ENCODE measurements at places on chromosomes 2 and 18.
A peak's percentile ranks its signal among the peaks of the same experiment; 100 is the strongest.

GRCh38 chr2:228253752-228254151, 72.3 kb upstream of the SPHKAP start:
- no peak for DNase-seq

- DNase-seq = no peak
These were observed 66.4 kb downstream of the BABAM2 start for GRCh38 chr2:27956888-27957287.

GRCh38 chr2:184814421-184814820, 216.1 kb downstream of the ZNF804A start:
- DNase-seq = peak; percentile 42

DNA sequence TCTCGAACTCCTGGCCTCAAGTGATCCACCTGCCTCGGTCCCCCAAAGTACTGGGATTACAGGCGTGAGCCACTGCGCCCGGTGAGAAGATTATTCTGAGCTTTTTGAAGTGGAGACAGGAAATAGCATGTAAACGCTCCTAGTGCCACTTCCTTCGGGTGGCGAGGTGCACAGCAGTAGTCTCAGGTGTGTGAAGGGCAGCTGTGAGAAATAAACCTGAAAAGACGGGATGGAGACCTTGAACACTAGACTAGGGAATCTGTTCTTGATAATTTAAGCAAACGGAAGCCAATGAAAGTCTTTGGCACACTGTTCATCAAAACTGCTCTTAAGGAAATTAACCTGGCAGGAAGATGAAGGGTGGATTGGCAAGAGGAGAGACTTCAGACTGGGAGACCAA, 439 bp upstream of the PLEKHH2 start:
- DNase-seq = no peak

GRCh38 chr2:180890781-180891180, 89.6 kb upstream of the UBE2E3 start:
- DNase-seq = no peak

DNA sequence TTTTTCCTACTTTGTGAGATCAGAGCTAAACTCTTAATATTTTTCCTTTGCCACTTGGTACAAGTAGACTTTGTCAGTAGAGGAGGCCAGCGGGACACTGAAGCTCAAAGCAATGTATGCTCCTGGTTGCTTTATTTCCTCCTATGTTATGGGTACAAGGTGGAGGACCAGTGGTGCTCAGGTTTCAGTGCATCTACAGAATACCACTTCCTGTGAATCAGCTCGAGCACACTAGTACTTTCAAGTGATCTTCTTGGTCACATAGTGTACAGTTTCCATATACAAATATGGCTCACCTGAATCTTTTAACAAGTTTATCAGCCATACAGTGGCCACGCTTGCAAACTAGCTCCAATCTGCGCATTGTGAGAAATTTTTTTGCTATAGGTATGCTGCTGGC, 1674.8 kb upstream of the TMEFF2 start:
- DNase-seq = no peak

GRCh38 chr2:85713836-85714235, 19.7 kb downstream of the GNLY start:
- DNase-seq = no peak

GRCh38 chr2:238438856-238439849, 12.4 kb downstream of the ASB1 start:
- no peak for DNase-seq

GRCh38 chr2:18540872-18541271, 19.6 kb downstream of the RDH14 start:
- DNase-seq = no peak

DNA sequence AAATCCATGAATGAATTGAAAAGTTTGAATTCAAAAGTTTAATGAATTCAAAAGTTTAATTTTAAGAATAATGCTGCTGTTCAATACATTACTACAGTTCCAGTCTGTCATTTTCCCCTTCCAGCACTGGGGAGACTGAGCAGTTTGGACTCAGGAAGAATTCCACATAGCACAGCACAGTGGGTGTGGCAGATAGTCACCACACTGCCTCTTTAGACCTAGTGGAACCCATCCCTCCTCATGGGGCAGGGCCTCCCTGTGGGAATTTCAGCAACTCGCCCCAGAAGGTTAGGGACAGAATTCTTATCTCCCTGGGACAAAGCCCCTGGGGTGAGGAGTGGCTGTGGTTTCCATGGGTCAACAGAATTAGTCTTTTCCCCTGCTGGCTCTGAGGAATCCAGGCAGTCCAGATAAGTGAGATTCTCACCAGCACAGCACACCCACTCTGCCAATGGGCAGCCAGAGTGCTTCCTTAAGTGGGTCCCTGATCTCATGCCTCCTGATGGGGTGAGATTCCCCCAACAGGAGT, 442.0 kb upstream of the SYT4 start:
- no peak for DNase-seq

DNA sequence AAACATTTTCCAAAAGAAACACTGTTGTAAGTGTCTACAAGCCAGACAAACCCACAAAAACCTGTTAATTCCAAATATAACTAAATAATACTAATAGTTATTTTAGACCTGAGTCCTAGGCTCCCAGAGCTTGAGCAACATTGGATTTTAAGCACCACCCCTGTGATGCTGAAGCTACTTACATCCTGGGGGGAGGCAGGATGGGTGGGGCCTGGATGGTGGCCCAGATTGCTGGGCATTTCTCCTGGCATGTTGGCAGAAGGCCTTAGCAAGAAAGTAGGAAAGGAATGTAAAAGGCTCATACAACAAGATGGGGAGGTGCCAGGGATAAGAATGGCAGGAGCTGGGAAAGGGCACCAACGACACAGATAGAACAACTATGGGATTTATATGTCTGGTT, 50.7 kb upstream of the OTX1 start:
- DNase-seq = no peak

- no peak for DNase-seq
These were observed 23.2 kb downstream of the HJURP start for GRCh38 chr2:233831011-233831721.

- no peak for DNase-seq
These were observed 42.7 kb upstream of the ODC1 start for GRCh38 chr2:10490806-10491291.

DNA sequence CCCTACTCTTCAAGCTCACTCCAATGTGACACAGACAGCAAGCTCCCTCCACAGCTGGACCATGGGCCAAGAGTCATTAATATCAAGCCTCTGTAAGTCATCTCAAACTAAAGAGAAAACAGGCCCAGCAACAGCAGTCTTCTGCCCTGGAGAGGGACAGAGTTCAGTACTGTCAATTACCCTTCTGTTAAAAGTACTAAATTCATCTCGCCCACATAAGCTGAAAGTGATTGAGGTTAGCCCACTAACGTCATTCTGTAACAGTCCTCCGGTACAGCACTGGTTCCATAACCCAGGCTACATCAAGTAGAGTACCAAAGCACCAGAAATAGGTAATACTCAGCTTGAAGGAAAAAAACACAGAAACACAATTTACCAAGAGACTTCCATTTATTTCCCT, 25.9 kb downstream of the THADA start:
- DNase-seq = no peak

DNA sequence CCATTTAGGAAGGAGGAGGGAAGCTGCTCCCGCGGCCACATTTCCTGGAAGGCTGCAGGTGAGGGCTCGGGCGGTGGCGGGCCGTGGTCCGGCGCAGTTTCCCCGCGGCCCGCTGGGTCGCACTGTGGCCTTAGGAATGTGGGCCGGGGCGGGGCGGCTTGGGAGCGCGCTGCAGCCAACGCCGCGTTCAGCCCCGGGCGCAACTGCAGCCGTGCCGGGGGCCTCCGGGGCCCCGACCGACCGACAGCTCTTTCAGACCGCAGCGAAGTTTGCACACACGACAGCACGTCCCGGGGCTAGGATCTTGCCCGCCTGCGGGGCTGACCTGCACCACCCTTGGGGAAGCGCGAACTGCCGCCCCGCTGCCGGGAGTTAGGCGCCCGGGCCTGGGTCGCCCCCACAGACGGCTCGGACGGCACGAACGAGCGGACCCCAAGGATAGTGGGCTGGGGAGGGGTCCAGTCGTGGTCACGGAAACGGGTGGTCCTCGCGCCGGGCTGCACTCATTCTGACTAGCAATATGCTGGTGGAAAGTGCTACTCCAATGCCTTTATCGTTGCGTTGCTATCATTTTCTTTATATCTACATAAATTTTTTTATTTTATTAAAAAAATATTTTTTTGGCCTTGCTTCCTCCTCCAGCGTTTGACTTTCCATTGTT, 69.9 kb upstream of the DLX2 start:
- peak; percentile 73 for DNase-seq

GRCh38 chr2:227781841-227782240, 31.8 kb upstream of the CCL20 start:
- DNase-seq = no peak

DNA sequence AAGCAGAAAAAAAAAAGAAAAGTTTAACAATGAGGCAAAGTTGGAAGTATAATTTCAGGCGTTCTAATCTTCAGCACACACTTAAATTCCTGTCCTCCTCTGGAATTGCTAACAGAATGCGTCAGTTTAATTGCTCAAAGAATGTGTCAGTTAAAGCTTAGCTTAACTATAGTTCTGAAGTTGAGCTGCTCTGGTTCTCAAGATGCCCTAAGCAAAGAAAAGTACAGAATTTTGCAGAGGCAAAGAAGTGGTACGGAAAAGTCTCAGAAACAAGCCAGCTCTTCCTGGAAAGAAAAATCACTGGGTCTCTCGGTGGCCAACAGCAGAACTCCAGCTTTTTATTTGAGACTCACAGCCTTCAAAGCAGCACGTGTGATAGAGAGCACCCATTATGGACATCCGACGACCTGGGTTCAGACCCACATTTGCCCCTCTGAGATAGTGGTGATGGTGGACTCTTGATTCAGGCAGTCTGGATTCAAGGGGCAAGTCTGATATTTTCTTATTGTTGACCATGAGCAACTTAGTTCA, 22.2 kb upstream of the MYO3B start:
- DNase-seq = no peak

- DNase-seq = no peak
These were observed 31.1 kb downstream of the TMEM178A start for GRCh38 chr2:39696838-39697237.

GRCh38 chr2:180553094-180553715, 427.2 kb upstream of the UBE2E3 start:
- no peak for DNase-seq

GRCh38 chr2:65914244-65914786, 481.9 kb upstream of the SPRED2 start:
- no peak for DNase-seq

GRCh38 chr2:27954771-27955383, 64.3 kb downstream of the BABAM2 start:
- no peak for DNase-seq

- no peak for DNase-seq
These were observed 280.9 kb downstream of the ZNF385B start for GRCh38 chr2:179580378-179581146.

- DNase-seq = no peak
These were observed 209.8 kb downstream of the ZBTB7C start for GRCh38 chr18:48199399-48199798.

- DNase-seq = no peak
These were observed 88.8 kb upstream of the MAP4K4 start for GRCh38 chr2:101608408-101609310.

DNA sequence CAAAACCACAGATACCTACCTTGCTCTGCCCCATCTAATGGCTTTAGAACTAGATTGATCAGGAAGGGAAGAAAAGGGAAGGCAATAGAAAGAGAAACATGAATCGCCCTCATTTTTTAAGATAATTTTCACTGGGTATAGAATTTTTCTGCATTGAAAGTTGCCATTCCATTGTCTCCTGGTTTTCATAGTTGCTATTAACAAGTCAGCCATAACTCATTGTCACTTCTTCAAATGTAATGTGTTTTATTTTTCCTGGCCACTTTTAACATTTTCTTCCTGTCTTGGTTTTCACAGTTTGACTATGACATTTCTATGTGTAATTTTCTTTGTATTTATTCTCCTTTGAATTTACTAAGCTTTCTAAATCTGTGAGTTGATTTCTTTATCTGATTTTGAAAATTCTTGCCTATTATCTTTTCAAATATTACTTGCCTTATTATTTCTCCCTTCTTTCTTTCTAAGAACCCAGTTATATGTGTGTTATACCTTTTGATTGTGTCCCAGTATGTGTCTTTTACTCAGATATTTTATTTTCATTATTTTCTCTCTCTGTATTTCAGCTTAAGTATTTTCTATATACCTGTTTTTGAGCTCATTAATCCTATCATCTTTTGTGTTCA, 85.5 kb upstream of the GLI2 start:
- DNase-seq = no peak

DNA sequence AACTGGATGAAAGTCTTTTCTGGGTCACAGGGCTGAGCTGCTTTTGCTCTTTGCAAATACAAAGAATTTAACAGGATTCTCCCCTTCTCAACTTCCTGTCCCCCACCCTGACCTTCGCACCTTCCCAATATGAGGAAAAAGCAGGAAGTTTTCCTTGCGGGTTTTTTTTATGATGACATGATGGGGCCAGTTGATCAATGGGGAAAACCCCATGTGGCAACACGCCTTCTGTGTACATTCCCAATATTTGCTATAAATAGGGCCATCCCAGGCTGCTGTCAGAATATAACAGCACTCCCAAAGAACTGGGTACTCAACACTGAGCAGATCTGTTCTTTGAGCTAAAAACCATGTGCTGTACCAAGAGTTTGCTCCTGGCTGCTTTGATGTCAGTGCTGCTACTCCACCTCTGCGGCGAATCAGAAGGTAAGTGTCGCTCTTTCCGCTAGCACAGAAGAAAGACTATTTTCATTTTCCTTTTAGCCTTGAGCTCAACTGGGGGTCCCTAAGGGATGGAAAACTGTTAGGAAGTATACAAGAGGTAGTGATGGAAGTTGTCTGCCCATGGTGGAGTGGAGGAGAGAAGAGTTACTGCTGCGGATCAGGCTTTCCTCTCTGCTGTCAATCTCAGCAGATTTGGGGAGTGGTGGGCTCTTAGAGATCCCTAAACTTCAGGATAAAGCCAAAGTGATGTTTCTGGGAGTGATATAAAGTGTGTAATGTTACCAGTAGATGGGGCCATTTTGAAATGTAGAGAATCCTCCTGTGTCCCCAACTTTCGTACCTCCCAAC, at the start of gene CCL20:
Gene CCL20, plus strand, starts transcription at position 281 of the 792 bp plus-strand sequence. Its CDS starts 70 bp downstream, at position 351.
- DNase-seq = no peak

DNA sequence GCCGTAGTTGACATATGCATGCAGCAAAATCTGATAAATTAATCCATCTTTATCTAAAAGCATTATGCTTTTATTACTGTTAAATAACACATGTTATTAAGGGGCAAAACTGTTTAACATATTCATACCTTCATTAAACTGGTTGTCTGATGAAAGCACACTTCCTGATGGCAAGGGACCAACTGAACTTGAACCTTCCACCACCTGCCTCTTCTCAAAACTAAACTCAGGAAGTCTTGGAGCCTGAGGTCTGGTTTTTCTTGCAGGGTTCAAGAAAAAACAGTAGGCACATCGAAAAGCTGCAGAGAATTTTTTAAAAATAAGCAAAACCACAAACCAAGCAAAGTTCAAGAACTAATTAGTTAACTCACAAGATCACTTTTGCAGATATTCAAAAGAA, 64.9 kb downstream of the LNPK start:
- no peak for DNase-seq

Measured in COR-L47 (cell line).